Pancreas (tissue), 10 donors: ENCODE measurements at places on chromosomes 3 and 15. TPM values are rescaled to one million over a fixed set of nuclear protein-coding genes. Genes with fewer than 3 reads are reported as not detected.

DNA sequence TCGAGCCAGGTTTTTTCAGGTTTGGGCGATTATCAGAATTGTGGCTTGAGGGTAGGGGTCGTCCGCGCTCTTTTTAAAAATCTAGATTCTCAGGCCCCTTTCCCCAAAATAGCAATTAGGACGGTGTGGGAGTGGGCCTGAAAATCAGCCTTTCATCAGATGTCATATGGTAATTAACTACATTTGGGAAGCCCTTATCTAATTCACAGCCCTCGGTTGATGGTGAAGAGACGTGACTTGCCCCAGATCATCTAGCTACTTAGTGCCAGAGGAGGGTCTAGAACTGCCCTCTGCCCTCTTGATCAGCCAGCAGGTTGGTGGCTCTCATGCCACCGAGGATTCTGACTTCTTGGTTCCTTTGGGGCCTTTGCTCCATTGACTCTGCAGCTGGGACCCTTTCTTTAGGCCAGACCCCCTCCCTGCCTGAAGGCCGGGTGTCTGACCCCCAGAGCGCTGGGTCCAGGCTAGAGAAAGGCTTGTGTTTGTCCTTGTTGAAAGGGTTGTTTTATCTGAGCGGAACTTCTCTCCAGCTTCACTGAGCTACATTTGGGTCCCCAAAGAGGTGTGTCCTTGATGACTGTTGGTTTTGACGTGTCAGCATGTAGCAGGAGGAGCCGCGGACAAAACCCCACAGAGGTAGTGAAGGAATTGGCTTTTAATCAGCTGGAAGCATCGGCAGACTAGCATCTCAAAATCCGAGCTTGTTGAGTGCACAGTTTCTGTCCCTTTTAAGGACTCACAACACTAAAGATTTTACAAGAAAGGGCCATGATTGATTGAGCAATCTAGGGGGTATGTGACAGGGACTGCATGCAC is 857 bp downstream of the AEN start:
- no peak for DNase-seq

DNA sequence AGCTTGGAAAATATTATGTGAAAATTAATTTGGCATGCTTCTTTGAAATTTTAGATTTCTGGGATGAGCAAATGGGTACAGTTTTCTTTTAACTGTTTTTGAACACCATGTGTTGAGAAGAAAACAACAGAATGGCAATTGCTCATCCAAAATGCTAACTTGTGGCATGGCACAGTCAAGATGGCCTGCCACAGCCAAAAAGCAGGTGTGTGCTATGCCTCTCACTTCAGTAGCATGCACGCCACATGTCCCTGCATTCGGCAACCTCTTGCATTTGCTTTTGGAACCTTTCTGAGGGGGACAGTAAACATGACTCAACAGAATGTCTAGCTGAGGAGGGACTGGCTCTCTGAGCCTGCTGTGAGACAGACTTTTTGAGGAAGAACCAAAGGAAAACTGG is 138.5 kb downstream of the TIGIT start:
- DNase-seq, result no peak

JAGN1 gene
- polyA plus RNA-seq, result 27.1 TPM

PLA2G4D gene
- 0.04 TPM for polyA plus RNA-seq

DNA sequence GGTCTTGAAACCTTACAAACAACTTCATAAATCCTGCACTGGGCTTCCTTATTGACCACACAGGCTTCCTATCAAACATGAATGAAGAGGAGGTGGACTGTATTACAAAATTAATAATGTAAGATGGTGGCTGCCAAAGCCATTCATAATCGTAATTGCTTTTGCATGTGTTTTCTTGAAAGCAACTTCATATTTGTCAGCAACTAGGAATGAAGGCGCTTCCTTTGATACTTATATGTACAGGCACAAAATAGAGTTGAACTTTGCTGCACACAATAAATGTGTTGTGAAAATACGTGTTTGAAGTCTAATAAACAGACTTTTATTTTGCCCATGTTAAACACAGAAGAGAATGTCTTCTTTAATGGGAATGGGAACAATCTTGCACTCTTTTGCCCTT is 72.1 kb upstream of the OXTR start:
- DNase-seq, result no peak

KNL1 gene
- 0.02 TPM for polyA plus RNA-seq

TUBGCP5 gene
- 6.0 TPM for polyA plus RNA-seq

GRCh38 chr15:38243278-38244055 is 9.2 kb upstream of the SPRED1 start:
- no peak for DNase-seq

DNA sequence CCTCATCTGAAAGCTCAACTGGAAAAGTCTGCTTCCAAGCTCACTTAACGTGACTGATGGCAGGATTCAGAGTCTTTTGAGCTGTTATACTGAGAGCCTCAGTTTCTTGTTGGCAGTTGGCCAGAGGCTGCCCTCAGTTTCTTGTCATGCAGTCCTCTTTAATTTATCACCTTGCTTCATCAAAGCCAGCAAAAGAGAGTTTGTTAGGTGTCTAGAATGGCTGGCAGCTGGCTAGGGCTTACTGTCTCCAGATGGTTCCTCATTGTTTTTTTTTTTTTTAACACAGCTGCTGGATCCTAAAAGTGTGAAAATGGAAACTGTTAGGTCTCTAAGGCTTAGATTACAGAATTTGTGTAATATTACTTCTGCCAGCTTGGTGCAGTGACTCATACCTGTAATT is 310.6 kb downstream of the PDCD6IP start:
- no peak for DNase-seq

DNA sequence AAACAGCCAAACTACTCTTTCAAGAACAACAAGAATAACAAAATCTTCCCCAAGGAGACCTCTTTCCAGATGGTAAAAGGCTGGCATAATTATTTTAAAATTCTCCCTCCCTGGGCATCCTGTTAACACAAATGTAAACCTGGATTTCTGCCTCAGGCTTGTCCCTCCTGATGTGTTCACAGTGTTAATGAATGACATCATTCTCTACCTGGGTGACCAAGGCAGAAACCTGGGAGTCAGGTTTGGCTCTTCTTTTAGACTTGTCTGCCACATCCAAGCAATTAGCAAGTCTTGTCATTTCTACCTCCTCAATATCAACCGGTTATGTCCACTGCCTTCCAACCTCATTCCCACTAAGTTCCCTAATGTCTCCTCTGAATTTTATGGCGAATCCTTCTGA is 368.7 kb upstream of the TBL1XR1 start:
- no peak for DNase-seq

DNA sequence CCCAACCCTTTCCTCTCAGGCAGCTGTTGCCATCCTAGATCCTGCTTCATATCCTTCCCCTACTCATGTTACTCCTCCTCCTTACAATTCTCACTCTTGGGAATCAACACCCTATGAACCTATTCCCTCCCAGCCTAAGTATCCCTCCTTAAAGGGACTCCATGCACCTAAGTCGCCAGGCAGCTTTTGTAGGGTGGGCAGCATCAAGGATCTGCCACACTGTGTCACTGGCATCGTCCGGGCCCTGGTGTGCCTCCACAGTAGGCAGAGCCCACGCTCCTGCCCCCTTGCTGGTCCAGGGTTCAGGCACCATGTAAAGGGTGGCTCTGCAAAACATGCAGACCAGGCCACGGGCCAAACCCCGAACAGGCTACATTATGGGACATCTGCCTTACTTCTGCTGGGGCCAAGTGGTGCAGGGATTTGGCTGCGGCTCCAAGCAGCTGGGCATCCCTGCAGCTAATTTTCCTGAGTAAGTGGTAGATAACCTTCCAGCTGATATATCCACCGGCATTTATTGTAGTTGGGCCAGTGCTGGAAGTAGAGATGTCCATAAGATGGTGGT is 53.4 kb downstream of the GSK3B start:
- no peak for DNase-seq

ZNF660 gene
- polyA plus RNA-seq, result 1.1 TPM

GRCh38 chr3:14441920-14442300 is 39.5 kb downstream of the SLC6A6 start:
- DNase-seq, result no peak

CNBP gene
- polyA plus RNA-seq, result 178 TPM

DNA sequence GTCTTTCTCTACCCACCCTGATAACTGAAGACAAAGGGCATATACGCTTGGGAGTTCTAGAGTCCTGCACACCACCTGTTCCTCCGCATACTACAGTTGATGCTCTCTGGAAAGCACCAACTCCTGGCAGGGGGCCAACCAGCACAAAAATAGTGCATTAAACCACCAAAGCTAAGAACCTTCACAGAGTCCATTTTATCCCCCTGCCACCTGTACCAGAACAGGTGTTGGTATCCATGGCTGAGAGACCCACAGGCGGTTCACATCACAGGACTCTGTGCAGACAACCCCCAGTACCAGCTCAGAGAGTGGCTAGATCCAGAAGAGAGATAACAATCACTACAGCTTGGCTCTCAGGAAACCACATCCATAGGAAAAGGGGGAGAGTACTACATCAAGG is 114.4 kb upstream of the POU1F1 start:
- no peak for DNase-seq

GRCh38 chr3:102179326-102180177 is 255.3 kb upstream of the ZPLD1 start:
- DNase-seq, result no peak

AP4E1 gene
- polyA plus RNA-seq, result 1.5 TPM

DNA sequence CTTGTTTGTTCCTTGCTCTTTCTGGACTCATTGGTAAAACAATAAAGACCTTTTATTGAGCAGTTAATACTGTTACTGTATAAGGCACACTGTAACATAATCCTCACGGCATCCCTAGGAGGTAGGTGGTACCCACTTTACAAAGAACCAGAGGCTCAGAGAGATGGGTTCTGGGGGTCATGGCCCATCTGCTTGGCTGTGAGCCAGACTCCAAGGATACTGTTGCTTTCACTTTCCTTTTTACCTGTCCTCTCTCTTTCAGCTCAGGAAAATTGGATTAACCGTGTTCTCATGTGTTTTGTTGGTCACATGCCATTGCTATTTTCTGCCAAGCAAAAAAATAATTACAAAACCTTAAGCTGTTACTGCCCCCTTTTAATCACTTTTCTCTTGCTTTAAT is 34.8 kb upstream of the FILIP1L start:
- DNase-seq, result no peak

CCDC39 gene
- not detected for polyA plus RNA-seq

PLCH1 gene
- 0.91 TPM for polyA plus RNA-seq

GRCh38 chr3:190338717-190339116 is 16.5 kb upstream of the CLDN1 start:
- DNase-seq, result no peak

GRCh38 chr3:101567528-101568317 is 6.1 kb downstream of the TRMT10C start:
- no peak for DNase-seq

GRCh38 chr3:24305795-24306467 is 188.7 kb downstream of the THRB start:
- no peak for DNase-seq

TMEM40 gene
- polyA plus RNA-seq, result not detected

DNA sequence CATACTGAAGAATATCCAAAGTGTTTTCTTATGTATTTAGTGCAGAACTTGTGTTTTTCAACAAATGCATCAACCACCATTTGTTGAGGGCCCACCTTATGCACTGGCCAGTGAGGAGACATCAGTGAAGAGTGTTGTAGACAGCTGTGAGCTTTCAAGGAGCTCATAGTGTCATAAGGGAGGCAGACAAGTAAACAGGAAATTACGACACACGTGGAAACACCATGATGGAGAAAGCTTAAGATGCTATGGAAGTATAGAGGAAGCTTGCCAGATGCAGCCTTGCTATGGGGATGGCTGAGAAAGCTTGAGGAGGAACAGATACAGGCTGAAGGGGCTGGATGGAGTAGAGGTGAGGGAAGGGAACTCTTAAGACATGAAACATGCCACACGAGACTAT is 50.8 kb upstream of the PSMD6 start:
- DNase-seq, result no peak

- no peak for DNase-seq
These were observed 107.1 kb downstream of the ABHD5 start for GRCh38 chr3:43797794-43798193.

DNA sequence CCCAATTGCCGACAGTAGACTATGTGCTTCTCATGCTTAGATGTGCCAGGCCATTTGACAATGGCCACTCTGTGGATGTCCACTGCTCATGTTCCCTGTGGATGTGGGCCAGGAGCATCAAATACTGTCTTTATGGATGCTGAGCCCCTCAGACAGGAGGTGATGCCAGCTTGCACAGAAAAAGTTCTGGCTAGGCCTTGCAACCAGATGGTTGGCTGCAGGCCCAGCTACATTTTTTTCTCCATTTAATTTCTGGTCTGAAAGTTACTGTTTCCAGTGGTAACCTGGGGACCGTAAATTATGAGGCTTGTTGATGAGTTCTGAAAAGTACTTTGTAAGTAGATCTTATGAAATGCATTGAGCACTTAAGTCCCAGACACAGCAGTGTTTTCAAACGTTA is 228.5 kb downstream of the CHL1 start:
- no peak for DNase-seq

GRCh38 chr3:65303431-65303830 is 615.6 kb upstream of the ADAMTS9 start:
- DNase-seq, result no peak

KCNMB2 gene
- polyA plus RNA-seq, result 38.0 TPM
